Progenitor cell of endocrine pancreas (in vitro differentiated cells): ENCODE measurements at places on chromosomes 1 and 21.

GRCh38 chr1:4019606-4020331, 119.7 kb upstream of the C1orf174 start:
- no peak for DNase-seq

DNA sequence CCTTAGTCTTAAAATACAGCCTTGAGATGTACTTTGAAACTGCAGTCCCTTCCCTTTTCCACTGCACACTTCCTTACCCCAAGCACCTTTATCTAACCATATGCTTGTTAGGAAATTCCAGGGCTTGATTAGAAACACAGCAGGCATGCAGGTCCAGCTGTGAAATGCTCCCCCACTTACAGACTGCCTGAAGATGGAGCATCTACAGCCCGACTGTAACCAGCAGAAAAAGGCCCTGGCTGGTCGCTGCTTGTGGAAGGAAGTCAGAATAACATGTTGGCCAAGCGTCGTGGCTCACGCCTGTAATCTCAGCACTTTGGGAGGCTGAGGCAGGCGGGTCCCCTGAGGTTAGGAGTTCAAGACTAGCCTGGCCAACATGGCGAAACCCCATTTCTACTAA, 37.2 kb downstream of the VN1R5 start:
- DNase-seq, result no peak

GRCh38 chr1:28507247-28507645, 1.4 kb downstream of the RCC1 start:
- DNase-seq, result no peak

GRCh38 chr1:83959824-83960498, 39.0 kb downstream of the TTLL7 start:
- no peak for DNase-seq

DNA sequence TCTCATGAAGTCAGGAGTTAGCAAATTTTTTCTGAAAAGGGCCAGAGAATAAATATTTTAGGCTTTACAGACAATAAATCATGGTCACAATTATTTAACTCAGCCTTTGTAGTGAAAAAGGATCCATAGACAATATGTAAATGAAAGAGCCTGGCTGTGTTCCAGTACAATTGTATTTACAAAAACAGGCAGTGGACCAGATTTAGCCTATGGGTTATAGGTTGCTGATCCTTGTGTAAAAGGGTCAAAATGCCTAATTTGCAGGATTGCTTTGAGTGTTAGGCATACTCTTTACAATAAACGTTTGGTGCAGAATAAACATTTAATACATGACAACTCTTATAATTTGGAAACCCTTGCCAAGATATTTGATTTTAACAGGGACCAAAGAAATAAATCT, 6.5 kb downstream of the SLAMF7 start:
- DNase-seq, result no peak

- no peak for DNase-seq
Observed at GRCh38 chr1:15056515-15057285, 96.8 kb upstream of the TMEM51 start.

DNA sequence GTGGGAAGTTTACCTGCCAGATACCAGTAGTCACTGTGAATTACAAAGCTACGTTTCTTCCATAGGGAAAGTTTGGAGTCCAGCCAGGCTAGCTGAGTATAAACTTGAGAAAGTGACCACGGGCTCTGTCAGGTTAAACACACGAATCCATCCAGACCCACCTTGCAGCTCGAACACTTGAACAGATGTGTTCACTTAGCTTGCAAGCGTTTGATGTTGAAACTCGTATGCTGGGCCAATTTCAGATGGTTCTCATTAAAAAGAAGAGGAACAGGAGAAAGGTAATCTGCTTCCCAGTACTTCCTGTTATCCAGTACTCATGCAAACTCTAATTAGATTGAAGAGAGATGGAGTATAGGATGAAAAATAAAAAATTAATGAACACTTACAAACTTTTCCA, 636.4 kb downstream of the SMYD3 start:
- DNase-seq, result no peak

DNA sequence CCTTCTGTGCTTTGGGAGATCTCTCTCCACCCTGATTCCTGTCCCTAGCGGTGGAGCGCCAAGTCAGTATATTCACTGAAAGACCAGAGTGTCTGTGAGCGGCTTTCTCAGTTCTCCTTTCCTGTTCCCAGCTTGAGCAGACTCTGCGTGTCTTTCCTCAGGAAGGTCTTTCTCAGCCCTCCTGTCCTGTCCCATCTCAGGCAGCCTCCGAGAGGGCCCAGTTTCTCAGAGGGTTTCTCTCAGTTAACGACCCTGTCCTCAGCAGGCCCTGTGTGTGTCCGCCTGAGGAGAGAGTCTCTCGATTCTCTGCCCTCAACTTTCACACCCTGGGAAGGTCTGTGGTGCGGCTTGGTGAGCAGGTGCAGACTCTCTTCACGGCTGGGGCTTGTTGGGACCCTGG, 34.0 kb upstream of the CHIT1 start:
- DNase-seq, result no peak

DNA sequence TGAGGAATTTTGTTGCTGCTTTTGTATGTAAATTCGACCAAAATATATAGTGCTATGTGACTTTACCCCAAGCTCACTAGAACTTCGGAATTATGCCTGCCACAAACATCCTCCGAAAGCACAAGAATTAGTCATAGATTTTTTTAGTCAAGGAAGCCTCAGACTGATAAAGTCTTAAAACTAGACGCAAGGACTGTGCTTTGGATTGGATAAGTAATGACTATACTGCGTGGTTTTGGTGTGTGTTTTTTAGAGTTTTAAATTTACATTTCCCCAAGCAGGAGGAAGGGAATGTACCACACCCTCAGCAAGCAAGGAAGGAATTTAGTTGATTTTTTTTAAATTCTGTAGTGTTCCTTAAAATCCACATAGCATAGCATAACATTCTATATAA, 10.3 kb downstream of the WLS start:
- DNase-seq, result no peak

- no peak for DNase-seq
Observed at GRCh38 chr1:56024155-56024554, 555.2 kb downstream of the PLPP3 start.

DNA sequence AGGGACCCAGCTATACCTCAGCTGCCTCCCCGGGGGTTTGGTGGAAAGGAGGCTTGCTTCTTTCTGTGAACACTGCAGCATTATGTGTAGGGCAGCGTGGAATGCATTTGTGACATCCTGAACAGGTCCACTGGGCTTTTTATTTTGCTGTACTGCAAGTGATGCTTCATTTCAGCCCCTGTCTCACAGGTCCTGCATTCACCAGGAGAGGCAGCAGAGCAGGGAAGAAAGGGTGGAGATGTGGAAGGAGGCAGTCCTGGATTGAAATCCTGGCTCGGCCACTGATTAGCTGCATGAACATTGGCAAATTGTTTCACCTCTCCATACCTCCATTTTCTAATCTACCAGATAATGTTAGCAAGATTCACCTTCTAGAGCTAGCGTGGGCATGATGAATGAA, 77.9 kb upstream of the ZBTB18 start:
- DNase-seq, result no peak

DNA sequence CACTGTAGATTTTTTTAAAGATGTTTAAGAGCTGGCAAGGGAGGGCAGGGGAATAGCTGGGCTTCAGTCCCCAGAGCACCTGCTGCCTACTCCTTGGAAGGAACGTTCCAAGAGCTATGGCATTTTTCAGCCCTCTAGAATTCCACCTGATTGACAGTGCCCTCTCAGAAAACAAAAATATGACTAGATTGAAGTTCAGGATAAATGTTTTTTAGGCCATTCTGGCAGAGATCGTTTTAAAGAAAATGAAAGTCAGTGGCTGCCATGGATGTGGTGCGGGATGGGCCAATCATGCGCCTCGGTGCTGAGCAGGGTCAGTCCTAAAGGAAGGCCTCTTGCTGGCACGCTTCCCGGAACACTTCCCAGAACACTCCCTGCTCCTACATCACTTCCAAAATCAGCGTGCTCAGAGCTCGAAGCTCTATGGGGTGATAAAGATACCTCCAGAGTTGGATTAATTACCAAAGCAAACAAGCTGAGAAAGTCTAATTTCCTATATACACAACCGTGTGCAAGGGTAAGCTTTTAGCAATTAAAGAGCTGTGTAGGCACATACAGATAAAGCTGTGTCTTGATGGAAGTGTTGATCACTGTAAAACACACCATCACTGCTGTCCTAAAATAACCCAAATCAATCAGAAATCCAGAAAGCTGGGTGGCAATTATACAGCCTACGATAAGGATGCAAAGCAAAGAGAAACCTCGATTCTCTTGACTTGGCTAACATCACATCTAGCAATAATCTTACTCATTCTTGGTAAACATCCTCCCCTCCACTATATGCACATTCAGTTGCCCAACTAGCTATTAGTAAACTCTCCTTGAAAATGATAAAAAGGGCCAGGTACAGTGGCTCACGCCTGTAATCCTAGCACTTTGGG, 34.6 kb downstream of the TGFBR3 start:
- DNase-seq, result no peak

GRCh38 chr1:228109962-228110488, 926 bp upstream of the MRPL55 start:
- no peak for DNase-seq

DNA sequence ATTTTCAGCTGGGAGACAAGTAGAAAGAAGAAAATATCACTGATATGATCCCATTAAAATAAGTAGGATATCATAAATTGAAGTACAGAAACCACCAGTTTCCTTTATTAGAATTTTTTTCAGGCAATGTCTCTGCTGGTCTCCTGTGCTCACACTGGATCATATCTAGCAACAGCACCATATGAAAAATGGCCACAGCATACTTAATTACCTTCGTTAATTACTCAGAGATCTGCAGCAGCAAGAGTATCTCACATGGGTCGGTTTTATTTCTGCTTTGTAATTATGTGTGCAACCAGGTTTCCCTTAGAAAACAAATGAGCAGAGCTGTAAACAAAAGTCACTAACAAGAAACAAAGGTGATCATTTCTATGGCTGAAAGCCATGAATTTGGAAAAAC, 287.9 kb downstream of the LRRIQ3 start:
- no peak for DNase-seq

DNA sequence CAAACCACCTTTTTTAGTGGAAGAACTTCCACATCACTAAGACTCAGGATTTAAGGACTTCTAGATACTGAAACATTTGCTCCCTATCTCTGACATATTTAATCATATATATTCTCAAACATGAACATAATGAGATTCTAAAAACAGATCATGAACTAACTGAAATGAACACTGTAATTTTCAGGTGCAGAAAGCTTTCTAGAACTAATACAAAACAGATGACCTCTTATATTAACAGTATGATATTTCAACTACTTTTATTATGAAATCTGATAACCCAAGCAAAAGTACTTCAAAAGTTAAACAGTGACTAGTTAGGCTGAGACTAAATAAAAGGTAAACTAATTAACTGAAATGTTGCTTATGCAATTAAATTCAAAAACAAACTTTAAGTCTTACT, 157.5 kb downstream of the COP1 start:
- DNase-seq, result no peak

DNA sequence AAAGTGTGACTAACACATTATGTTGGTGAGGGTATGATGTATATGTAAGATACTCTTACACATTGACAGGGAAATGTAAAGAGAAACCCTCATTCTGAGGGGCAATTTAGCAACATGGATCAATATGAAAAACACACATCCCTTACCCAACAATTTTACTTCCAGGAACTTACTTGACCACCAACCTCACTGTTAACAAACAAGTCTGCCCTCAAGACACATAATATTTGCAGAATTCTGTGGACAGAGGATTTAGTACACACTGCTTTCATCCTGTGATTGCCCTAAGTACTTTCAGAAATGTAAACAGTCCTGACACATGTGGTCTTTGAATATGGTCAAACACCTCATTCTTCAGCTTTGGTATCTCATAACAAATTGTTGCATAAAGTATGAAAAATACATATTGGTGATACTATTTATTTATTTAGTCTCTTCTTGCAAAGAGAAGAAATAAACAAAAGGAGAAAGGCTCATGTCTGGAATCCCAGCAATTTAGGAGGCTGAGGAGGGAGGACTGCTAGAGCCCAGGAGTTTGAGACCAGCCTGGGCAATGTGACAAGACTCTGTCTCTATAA, 6.9 kb downstream of the USP48 start:
- no peak for DNase-seq

GRCh38 chr1:15732686-15733081, 3.4 kb upstream of the SLC25A34 start:
- no peak for DNase-seq

GRCh38 chr1:1080122-1080757, 6.1 kb upstream of the RNF223 start:
- no peak for DNase-seq
